ENCODE measurements at places on chromosomes 2 and 18.

GRCh38 chr2:70708376-70709199 lies 59.4 kb downstream of the ADD2 start:
- DNase-seq = no peak

GRCh38 chr2:95670167-95670566 lies 78.4 kb downstream of the TRIM43 start:
- no peak for DNase-seq

GRCh38 chr2:106095478-106096298 lies 98.4 kb downstream of the UXS1 start:
- peak; percentile 56 for DNase-seq

GRCh38 chr2:206282746-206283145 lies 8.3 kb downstream of the ZDBF2 start:
- DNase-seq = no peak

DNA sequence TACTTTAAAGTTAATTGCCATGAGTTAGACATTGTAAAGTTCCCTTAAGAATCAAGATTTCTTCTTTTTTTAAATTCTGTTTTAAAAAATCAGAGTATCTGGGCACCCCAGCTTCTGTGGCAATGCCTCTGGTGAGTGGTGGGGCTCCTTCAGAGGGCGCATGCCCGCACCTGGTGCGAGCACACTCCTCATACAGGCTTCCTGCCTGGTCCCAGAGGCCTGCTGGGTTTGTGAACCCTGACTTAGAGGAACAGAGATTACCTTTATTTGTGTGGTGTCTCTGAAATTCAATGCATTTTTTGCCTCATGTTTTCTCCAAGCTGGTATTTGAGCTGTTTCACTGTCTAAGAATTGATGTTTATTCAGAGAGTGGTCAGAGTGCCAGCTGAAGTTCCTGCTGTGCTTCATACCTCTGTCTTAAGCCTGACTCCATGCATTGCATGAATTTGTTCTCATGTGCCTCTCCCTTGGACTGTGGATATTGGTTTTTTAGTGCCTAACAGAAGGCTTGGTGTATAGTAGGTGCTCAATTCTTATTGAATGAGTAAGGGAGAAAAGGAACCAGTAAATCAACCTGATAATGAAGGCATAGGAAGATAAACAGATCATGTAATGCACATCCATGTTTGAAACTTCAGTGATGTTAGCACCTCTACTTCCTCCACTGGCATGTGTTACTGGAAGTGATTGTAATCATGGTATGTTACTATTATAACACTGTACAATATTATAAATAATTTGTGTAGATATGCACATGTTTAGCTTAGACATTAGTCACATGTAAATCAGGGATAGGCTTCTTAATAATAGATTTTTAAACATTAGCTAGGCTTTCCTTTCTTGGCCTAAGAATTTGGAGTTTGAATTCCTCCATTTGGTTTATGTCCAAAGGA lies 29.0 kb downstream of the PHLPP1 start:
- no peak for DNase-seq

GRCh38 chr18:5543773-5544389 lies at the start of gene EPB41L3:
TSS of gene EPB41L3 (minus strand) at chr18:5543997. CDS start at chr18:5489183, 54,814 bp downstream.
- DNase-seq = no peak

GRCh38 chr18:46051731-46052461 lies 20.2 kb downstream of the PSTPIP2 start:
- DNase-seq = no peak
